ENCODE measurements at places on chromosomes 13 and 19. TPM values are rescaled to one million over a fixed set of nuclear protein-coding genes. Genes with fewer than 3 reads are reported as not detected.

LCP1 gene
- 44.9 TPM for total RNA-seq

- peak; percentile 33 for DNase-seq
Measured at GRCh38 chr13:37666036-37666435, 67.5 kb upstream of the POSTN start.

DNA sequence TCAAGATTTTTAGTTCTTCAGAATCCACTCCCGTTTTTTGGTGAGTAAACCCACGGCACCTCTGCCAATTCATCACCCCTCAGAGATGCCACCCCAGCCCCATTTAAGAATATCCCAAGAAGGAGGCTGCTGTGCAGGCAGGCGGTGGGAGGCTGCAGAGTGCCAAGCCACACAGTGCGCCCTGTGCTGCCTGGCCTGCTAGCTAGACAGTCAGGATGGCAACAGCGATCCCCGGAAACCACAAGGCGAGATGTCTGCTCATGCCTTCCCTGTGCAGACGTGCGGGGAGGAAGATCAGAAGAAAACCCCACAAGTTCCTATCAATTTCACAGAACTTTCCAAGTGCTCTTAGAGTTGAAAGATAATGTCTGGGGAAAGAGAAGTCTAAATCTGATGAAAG lies 64.8 kb upstream of the GPR183 start:
- no peak for DNase-seq

PLIN5 gene
- not detected for total RNA-seq

DNA sequence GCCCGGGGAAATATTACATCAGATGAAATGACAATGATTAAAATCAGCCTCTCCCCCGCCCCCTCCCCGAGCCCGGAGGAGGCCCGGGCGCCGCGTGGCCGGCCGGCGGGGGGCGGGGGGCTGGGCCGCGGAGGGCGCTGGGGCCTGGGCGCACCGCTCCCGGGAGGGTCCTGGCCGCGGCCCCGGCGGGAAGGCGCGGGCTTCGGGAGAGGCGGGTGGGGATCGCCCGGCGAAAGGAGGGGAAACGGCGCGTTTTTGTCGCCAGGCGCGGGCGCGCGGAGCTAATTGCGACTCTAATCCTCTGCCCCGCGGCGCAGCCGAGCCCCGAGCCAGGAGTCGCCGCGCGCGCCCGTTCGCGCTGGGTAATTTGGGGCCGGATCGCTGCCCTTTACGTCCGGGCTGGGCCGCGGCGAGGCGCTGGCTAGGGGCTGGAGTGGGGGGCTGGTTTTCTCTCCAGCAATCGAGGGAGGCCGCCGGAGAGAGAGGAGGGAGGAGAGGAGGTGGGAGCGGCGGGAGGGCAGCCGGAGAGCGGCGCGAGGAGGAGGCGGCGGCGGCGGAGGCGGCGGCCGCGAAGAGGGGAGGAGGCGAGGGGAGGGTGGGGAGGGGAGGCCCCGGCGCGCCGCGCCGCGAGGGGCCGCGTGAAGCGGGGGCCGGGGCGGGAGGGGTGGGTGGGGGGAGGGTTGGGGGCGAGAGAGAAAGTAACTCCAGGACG lies at the start of gene KCTD15:
TSS of gene KCTD15 (plus strand) at position 707 of the 712 bp plus-strand sequence. CDS start 3,585 bp downstream, outside the sequence.
- peak; percentile 49 for DNase-seq

- DNase-seq: no peak
Measured at GRCh38 chr19:15453906-15454860, 4.4 kb upstream of the WIZ start.

DNA sequence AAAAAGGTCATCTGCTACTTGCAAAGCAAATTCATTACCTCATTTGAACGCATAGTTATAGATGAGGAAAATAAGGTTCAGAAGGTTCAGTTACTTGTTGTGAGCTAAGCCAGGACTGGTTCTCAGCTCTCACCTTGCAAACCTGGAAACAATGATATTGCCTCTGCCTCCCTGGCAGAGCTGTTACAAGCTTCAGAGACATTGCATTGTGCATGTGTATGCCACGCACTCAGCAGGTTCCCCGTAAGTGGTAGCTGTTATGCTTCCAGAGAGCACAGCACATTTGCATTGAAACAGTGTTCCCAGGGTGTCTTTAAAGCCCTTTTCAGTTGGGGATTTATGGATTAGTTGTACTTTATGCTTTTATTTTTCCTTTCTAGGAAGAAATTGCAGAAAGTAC lies 80.6 kb downstream of the DGKH start:
- no peak for DNase-seq

DNA sequence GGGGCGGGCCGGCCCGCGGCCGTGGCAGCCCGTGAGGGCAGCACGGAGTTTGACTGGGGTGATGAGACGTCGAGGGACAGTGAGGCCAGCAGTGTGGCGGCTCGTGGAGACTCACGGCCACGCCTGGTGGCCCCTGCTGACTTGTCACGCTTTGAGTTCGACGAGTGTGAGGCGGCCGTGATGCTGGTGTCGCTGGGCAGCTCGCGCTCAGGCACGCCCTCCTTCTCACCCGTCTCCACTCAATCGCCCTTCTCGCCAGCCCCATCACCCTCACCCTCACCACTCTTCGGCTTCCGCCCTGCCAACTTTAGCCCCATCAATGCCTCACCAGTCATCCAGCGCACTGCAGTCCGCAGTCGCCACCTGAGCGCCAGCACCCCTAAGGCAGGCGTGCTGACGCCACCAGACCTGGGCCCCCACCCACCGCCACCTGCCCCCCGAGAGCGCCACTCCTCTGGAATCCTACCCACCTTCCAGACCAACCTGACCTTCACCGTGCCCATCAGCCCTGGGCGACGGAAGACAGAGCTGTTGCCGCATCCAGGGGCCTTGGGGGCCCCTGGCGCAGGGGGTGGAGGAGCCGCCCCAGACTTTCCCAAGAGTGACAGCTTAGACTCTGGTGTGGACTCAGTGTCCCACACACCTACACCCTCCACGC lies 4.5 kb downstream of the CIC start:
- no peak for DNase-seq

LRG1 gene
- not detected for total RNA-seq

MADCAM1 gene
- total RNA-seq: under 0.01 TPM

All from fibroblast of villous mesenchyme (primary cell).